ENCODE measurements at places on chromosomes 2 and 18.

DNA sequence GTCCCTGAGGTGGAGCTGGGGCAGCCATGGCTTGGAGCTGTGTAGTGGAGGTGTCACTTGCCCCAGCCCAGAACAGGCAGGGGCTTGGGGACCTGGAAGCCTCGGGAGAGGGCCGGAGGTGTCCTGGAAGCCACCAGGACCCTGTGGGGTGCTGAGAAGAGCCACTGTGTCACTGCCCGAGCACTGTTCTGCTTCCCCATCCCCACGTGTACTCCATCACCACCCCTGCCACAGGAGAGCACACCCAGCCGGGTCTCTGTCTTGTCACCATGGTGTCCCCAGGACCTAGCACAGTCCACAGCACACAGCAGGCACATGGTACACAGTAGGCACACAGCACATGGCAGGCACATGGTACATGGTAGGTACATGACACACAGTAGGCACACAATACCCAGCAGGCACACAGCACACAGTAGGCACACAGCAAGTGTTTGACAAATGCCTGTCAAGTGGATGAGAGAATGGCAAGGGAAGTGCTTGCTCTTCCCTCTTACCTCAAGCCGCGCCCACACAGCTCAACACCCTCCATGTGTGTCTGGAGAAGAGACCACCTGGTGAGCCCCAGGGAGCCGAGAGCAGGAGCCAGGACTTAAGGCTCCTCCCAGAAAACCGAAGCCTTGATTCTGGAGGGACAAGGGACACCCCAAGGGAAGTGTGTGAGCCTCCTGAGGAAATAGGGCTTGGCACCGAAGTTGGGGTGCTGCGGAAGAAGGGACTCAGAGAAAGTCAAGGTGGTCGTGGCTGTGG is 13.3 kb downstream of the MBP start:
- DNase-seq, result no peak

GRCh38 chr2:190466819-190467446 is 58.8 kb downstream of the MFSD6 start:
- no peak for DNase-seq

- DNase-seq, result peak; percentile 88
These were observed 53.9 kb upstream of the CTAGE1 start for GRCh38 chr18:22471546-22472131.

DNA sequence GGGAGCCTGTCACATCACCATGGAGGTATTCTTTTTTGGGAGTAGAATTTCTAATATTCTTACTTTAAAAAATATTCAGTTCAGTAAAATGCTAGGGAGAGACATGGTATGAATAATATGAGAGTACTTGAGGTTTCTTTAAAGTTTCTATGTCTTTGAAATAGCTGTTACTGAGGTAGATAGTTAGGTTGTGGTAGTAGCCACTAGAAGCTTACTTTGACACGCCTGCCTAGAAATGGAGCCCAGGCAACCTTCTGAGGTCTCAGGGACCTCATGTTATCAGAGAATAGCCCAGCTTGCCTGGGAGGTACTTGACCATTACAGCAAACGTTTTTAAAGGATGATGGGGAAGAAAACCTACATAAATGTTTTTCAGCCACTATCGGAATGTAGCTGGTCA is 131.2 kb downstream of the AGPS start:
- no peak for DNase-seq

- DNase-seq, result no peak
These were observed 53.2 kb upstream of the CYRIA start for GRCh38 chr2:16718576-16719484.

- no peak for DNase-seq
These were observed 38.1 kb downstream of the LRRTM4 start for GRCh38 chr2:77484026-77484425.
